Pancreas (tissue), 10 donors: ENCODE measurements at places on chromosomes 12 and 14. TPM values are rescaled to one million over a fixed set of nuclear protein-coding genes. Genes with fewer than 3 reads are reported as not detected.

- DNase-seq, result no peak
Measured at GRCh38 chr12:68080577-68080976, 79.0 kb downstream of the IFNG start.

DNA sequence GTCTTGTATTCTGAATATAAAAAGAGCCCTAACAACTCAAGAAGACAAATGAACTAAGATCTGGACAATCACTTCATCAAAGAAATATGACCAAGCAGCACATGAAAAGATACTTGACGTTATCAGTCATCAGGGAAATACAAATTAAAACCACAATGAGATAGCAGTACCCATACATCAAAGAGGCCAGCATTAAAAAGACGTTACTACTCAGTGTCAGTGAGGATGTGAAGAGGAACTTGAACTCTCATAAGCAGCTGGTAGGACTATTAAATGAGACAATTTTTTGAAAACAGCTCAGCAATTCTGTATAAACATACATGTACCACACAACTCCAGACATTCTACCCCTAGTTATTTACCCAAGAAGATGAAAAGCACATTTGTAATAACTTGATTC lies 55.9 kb downstream of the FERMT2 start:
- no peak for DNase-seq

DNA sequence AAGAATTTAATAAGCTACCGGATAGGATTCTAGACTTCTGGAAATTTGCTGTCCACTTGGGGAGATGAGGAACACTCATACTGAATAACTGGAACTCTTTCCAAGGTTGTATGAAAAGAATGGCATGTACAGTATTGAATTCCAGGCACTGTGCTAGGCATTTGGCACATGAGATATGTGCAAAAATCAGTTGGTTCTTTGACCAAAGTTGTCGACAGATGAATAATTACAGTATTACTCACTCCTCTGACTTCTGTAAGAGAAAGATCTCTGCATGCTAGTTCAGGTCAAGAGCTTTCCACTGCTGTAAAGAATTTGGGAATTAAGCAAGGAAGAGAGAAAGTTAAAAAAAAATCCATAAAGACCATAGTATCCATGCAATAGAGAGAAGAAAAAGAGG lies 764.7 kb downstream of the BCL11B start:
- no peak for DNase-seq

DNA sequence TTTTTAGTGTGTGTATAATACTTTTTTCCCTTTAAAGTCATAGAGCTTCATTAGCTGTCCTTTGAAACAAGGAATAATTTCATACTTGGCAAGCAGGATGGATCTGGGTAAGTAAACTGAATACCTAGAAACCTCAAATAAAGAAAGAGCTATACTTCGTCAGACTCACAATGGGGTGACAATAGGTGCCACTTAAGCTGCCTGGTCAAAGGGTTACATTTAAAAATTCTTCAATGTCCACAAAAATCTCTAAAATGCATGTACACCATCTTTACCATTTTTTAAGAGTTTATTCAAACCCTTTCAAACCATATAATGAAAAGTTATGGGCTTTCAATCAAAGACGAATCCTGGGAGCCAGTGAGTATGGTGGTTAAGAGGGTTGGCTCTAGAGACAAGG lies 3.1 kb downstream of the GIT2 start:
- no peak for DNase-seq

DNA sequence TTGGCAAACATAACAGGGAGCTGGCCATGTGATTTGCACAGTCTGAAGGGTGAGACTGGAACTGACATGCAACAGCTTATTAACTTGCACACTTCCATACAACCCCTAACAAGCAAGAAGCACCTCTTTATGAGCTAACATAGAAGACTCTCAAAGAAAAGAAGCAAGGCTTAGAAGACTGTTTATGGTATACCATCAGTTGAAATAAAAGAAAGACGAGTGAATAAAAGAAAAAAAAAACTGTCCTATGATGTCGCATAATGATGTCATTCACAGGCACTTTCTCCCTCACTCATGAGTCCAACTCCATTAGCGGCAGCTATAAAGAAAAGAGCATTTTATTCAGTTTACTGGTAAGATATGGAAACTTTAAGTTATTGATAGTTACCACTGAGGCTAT lies 3.3 kb upstream of the MDM1 start:
- DNase-seq, result no peak

DNA sequence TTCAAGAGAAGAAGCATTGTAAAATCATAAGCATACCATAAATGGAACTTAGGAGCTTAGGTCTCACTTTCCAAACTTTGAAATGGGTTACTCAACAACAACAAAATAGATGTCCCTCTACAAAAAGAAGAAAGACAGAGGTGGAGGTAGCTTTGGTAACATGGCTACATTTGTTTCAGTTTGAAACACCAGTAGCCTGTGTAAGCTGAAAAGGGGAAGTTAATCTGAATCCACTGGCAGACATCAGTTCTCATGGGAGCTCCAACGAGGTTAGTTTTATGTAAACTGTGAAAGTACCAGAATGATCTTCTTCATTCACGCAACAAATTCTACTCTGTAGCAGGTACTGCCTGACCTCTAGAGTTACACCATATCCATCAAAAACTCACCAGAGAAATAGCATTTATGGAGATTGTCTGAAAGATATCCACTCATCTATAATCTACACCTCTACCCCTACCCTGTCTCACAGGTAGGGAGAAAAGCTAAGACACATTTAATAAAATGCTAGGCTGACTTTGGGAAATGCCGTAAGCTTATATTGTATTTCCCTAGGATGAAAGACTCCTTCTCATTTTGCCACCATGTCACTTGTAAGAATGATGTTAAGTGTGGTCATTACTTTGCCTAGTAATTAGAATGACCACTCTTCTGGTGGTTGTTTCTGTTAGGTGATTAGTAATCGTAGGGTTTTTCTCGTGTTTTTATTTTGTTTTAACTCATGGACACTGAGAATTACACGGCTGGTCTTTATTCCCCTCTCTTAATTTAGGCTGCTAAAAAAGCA lies 224.1 kb downstream of the ASCL1 start:
- no peak for DNase-seq

RERG gene
- total RNA-seq, result 5.3 TPM

- no peak for DNase-seq
Measured at GRCh38 chr12:82955043-82955442, 268.3 kb downstream of the TMTC2 start.

CDKL1 gene
- 3.7 TPM for total RNA-seq

RNASE3 gene
- total RNA-seq, result not detected

DNA sequence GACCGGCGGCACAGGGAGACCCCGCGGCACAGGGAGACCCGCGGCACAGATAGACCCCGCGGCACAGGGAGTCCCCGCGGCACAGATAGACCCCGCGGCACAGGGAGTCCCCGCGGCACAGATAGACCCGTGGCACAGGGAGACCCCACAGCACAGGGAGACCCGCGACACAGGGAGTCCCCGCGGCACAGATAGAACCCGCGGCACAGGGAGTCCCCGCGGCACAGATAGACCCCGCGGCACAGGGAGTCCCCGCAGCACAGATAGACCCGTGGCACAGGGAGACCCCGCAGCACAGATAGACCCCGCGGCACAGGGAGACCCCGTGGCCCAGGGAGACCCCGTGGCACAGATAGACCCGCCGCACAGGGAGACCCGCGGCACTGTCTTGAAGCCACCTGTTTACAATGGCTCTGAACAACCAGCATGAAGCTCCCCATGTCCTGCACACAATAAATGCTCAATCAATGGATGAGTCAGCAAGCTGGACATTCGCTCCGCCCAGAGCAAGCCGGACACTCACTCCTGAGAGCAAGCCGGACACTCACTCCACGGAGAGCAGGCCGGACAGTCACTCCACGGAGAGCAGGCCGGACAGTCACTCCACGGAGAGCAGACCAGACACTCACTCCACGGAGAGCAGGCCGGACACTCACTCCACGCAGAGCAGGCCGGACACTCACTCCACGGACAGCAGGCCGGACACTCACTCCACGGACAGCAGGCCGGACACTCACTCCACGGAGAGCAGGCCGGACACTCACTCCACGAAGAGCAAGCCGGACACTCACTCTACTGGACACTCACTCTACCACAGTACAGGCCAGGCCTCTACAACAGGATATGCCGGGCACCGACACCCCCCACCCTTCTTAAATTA lies 121.9 kb downstream of the RFLNA start:
- DNase-seq, result no peak

- no peak for DNase-seq
Measured at GRCh38 chr14:70008284-70009262, 129.4 kb downstream of the SMOC1 start.

GRCh38 chr12:57904848-57905811 lies 36.2 kb upstream of the ATP23 start:
- peak; percentile 78 for DNase-seq
